ENCODE measurements at places on chromosomes 7 and 10.

GRCh38 chr7:151937286-151937685 lies 19.0 kb upstream of the GALNTL5 start:
- DNase-seq = no peak

DNA sequence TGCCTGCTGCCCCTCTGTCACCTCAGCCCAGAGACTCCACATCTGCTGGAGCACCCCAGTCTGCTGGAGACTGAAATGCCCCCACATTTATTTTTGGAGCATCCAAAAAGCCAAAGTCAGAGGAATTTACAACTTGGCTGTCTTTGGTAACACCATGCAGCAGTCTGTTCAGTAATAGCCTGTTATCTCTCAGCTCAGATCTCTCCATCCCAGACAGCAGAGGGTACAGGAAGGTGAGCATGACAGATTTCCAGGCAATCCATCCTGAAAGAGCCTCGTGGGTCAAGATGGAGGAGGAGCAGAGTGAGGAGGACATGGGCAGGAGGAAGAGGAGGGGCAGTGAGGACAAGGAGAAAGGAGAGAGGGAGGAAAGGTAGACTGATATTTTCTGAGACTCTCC lies 55.9 kb downstream of the GRID1 start:
- DNase-seq = no peak

- DNase-seq = no peak
Observed at GRCh38 chr7:158166386-158167340, 421.0 kb downstream of the PTPRN2 start.

- no peak for DNase-seq
Observed at GRCh38 chr10:132172091-132173066, 14.4 kb upstream of the DPYSL4 start.

GRCh38 chr10:73584737-73585136 lies 6.4 kb downstream of the USP54 start:
- DNase-seq = no peak

Data from stimulated activated naive CD4-positive, alpha-beta T cell (primary cell).